Activated T-cell treated with anti-CD3 and anti-CD28 coated beads, Interleukin-2, amount 50 U/mL, for 72 hours (primary cell): ENCODE measurements at places on chromosomes 6 and 20.

GRCh38 chr20:5433352-5433751 lies 116.6 kb upstream of the PROKR2 start:
- no peak for DNase-seq

DNA sequence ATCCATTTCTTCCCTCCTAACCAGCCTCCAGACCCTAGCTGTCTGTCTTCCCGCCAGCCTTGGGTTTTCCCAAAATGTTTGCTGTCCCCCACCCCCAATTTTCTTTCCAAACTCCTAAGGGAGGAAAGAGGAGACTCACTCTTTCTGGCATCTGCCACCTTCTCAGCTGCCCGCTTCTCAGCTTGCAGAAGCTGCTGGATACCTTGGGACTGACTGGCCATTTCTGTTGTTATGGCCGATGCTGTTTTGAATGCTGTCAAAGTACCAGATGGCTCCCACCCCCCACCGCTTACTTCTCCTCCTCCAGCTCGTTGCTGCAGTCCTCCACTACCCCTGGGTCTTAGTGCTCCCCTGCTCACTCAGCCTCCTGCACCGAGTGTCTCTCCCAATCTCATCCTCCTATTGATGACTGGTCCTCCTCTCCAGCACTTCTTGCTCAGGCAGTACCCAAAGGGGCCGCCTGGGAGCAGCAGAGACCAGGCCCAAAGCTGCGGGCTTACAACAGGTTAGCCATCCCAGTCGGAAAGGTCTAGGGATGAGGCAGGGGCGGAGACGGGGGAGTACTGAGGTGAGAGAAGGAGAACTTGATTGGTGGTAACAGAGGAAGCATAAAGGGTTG lies at the start of gene ATP6V1G2:
TSS of gene ATP6V1G2 (minus strand) at position 270 of the 619 bp plus-strand sequence. CDS start at position 221, 49 bp downstream.
- DNase-seq = peak; percentile 92

GRCh38 chr20:22511943-22512910 lies 72.1 kb downstream of the FOXA2 start:
- DNase-seq = no peak

- no peak for DNase-seq
Measured at GRCh38 chr6:126064257-126064747, 78.0 kb downstream of the TRMT11 start.

- DNase-seq = no peak
Measured at GRCh38 chr6:114176726-114177125, 166.1 kb downstream of the HS3ST5 start.

- DNase-seq = no peak
Measured at GRCh38 chr20:57513199-57513598, 11.7 kb downstream of the CTCFL start.

GRCh38 chr6:2450546-2450945 lies 205.1 kb upstream of the GMDS start:
- no peak for DNase-seq

DNA sequence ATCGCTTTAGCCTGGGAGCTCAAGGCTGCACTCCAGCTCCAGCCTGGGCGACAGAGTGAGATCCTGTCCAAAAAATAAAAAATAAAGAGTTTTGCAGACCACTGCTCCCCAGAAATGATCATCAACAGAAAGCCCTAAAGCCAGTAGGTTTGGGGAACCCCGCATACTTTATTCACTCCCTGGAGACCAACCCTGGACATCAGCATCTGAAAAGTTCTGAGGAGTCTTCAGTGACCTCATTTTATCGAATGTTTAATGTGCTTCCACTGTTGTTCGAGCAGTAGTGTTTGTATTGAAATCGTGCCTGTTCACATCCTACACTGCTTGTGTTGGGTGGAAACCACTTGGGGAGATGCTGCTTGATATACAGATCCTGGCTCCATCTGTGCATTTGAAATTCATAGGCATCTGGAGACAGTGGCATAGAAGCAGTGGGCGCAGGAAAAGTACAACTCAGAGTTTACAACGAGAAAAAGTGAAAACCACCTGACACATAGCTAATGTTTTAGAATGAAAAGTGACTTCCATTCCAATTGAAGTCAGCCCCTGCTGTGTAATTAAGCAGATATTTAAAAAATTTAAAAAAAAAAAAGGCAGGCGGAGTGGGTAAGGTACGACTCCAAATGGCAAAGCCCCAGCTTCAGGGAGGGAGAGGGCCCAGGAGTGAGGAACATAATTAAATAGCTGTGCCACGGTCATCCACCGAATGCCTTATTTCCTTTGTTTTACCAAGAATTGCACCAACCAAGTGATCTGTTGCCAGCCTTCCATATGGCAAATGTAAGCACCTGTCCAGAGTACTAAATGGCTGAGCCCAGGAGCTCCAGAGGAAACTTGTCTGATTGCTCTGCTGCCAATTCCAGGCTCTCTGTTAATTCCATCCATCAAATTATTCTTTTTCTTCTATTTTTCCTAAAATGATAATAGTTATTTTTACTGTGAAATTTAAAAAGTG lies 100.4 kb upstream of the NAA20 start:
- DNase-seq = no peak

- DNase-seq = no peak
Measured at GRCh38 chr6:67131827-67132226, 1424.8 kb upstream of the EYS start.

DNA sequence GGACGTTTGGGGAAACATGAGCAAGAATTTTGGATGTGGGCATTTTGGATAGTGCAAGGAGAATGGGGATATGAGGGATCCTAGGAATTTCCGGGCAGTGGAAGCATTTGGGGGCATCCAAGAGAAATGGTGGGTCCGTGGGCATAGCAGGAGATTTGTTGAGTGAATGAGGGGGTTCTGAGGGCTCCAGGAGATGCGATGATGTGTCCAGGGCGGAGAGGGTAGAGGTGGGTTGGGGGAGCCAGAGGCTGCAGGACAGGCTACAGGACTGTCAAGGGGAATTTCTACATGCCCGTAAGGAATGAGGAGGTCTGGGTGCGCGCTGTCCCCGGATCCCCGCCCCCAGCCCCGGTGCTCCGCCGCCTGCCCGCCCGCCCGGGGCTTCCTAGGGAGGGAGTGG lies 364 bp downstream of the FRS3 start:
- no peak for DNase-seq

- DNase-seq = no peak
Measured at GRCh38 chr6:25334793-25335192, 55.6 kb downstream of the CARMIL1 start.

- DNase-seq = no peak
Measured at GRCh38 chr6:132484680-132485018, 28.3 kb downstream of the STX7 start.

DNA sequence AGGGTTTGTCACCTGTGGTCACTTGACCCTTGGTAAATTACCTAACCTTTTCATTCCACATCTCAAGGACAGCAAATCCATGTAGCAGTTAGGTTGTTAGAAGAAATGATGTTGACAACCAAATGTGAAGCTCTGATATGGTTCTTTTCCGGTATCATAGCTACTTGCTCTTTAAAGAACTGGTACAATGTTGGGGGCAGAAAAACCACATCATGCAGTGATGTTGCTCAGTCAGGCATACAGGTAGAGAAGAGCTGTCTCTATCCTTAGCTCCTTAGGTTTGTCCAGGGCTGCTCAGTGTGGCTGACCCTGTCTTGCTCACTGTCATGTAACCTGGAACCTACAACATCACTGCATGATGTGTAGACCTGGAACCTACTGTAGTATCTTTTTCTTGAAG lies 135.5 kb downstream of the LRRC1 start:
- no peak for DNase-seq

DNA sequence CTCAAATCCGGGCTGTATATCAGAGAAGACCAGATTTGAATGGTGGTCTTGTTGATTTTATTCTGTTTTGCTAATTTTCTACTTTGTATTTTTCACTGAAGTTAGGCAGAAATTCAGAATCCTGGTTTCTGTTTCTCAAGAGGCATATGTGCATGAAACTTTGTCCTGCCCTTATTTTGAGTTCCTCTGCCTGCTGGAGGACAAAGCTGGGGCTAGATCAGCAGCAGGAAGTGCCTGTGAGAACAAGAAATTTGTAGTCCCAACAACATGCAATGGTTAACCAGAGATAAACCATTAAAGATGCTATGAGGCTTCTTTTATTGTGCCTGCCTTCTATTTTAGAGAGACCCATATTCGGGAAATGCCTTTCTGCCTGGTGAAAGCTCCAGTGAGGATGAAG lies 37.1 kb downstream of the BEND6 start:
- DNase-seq = no peak

- no peak for DNase-seq
Measured at GRCh38 chr20:1334761-1335160, 5.8 kb upstream of the SDCBP2 start.

DNA sequence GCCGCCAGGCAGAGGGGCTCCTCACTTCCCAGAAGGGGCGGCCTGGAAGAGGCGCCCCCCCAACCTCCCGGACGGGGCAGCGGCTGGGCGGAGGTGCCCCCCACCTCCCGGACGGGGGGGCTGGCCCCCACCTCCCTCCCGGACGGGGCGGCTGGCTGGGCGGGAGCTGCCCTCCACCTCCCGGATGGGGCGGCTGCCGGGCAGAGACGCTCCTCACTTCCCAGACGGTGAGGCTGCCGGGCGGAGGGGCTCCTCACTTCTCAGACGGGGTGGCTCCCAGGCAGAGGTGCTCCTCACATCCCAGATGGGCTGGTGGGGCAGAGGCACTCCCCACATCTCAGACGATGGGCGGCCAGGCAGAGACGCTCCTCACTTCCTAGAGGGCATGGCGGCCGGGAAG lies 389.7 kb upstream of the EYS start:
- no peak for DNase-seq

GRCh38 chr20:34199183-34199582 lies 42.0 kb upstream of the ASIP start:
- no peak for DNase-seq

DNA sequence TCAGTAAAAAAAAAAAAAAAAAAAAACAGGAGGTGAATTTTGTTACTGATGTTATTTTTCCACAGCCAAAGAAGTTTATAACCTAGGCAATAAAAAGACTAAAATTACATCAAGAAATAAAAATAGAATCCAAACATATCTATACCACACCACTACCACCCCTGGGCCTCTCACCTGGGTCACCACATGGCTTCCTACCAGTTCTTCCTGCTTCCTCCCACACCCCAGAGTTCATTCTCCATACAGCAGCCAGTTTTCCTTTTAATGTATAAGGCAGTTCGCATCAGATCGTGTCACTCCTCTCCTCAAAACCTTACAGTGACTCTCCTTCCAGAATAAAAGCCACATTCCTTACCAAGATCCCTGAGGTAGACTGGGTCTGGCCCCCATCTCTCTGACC lies 23.9 kb downstream of the ROS1 start:
- no peak for DNase-seq

DNA sequence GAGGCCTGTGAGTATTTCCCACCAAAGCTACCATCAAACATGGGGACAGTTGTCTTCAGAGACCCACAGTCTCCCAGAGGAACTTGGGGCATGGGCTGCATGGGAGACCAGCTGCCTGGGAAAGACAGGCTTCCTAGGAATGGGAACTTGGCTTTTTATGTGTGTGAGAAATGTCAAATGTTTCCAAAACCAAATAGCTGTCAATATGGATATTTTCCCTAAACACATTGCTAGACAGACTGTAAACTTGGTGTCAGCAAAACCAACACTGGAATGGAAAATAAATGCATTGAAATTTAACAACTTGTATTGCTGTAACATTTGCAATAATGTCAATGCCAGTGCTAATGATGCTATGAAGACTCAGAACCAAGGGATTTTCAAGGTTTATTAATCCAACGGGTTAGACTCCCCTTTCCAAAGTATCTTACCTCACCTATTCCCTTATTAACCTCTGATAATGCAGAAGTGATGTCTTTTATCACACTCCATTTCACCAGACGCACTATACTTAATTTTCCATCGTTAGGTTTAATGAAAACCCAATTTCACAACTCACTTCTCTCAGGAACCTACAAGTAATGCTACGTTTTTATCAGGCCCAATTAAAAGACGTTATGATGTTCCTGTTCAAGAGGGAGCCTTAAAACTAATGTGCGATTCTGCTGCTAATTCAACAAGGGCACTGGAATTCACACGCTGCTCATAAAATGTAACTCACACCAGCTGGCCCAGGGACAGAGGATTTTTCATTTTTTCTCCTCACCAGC lies 546.1 kb upstream of the CHD6 start:
- no peak for DNase-seq

GRCh38 chr6:121694801-121695251 lies 259.4 kb downstream of the GJA1 start:
- no peak for DNase-seq

DNA sequence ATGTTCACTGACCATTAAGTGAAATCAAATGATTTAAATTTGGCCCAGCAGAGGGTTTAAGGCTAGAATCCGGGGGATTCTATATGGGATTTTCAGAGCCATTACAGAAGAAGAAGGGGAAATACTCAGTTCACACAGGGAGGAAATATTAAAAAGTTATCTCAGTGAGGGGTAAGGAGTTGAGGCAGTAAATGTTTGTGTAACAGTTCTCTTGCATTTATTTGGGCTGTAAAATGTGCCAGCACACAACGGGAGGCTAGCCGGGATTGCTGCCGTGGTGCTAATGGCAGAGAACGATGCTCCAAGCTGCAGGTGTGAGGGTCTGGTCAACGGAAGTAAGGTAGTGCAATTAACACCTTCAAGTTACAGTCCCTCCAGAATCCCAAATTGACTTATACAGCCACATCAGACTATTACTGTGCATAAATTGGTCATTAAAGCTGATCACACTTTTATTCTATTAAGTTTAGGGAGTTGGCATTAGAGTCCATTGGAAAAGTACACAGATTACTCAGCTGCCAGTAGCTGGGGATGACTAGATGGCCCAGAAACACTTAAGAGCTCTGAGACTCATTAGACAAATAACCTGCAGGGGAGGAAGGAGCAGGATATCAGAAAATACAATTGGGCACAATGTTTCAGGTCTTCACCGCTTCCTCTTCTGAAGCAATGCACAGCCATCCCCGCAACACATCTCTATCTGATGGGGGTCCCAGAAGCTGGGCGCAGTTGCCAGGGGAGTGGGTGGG lies 31.3 kb downstream of the PPP1R3G start:
- DNase-seq = no peak

DNA sequence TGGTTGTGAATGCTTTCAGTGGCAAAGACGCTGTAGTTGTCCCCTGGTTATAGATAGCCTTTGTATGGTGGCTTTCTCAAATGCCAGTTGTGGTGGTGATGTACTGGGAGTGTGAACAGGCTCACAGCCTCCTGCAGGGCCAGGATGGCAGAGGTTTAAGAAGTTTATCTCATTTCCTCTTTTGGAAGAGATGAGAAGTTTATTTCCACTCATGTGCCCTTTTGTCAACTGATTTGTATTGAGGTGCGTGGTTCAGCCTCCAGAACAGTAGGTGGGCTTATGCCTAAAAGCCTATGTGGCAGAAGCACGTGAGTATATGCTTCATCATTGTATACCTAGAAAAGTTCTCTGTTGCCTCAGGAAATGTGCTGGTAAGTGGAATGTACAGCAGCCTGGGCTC lies 13.7 kb upstream of the ZFP57 start:
- DNase-seq = no peak

GRCh38 chr6:15513801-15514711 lies 148.8 kb downstream of the DTNBP1 start:
- no peak for DNase-seq
